ENCODE measurements at places on chromosomes 12 and 14.

DNA sequence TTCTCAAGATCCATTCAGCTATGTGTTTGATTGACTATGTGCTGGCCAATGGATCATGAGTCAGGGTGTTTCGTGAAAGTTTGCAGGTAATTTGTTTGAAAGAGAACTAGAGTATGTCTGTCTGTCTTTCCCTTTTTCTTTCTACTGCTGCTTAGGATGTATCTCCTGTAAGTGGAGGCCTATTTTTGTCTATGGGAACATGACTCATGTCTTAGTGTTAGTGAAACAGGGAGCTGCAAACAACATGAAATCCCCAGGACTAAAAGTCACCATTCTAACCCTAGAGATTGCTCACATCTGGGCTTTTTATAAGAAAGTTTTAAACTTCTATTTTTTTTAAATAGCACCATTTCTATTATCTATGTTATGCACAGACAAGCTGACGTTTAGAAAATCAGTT, 333.0 kb downstream of the CCER1 start:
- DNase-seq, result no peak

DNA sequence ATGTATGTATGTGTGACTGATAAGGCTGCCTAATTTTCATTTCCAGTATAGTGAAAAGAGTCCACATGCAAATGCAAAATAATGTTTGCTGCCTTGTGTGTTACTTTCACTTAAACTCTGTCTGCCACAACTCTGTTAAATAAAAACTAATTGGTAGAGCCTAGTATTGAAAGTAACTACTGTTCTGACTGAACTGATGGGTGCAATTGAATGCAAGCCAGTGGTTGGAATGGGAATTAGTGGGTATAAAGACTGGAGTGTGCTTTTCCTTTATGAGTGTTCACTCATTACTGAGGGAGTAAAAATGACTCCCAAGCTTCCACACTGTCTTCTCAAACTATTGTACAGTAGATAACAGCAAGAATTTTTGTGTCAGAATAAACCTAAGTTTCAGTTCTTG, 571.0 kb downstream of the TMTC2 start:
- DNase-seq, result no peak

DNA sequence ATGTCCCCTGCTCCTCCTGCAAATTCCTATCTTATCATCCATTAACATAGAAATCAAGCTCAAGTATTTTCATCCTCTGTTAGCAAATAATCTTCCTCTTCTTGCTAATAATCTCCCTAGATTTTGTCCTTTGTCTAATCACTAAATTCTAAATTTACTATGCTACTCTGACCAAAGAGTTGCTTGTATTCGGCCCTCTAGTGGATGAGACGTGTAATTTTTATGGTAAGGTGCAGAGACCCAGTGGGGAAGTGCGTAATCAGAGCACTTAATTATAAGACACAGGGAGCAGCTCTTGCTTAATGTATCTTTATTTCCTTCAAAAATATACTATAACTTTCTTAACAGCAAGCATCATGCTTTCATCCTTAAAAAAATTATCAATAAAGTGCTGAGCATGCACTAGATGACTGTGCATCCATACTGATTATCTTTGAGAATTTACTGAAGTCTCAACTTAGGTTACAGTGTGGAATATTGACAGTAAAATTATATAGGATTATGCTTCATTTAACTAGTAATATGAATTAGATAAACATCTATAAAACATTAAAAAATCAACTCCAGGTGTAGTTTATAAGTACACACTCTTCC, 212.6 kb downstream of the SLC16A7 start:
- DNase-seq, result no peak

DNA sequence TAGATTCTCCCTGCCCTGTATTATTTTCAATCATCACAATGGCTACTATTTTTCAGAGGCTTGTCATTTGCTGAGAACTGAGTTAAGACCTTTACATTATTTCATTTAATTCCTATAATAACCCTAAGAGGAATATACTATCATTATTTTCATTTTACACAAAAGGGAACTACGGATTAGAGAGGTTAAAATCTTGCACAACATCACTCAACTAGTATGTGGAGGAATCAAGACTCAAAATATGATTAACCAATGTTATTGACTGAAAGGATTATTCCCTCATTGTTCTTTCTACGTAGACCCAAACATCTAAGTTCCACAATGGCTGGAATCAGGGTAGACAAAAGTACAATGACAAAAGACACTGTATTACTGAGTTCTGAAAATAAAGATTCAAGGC, 45.0 kb downstream of the GPR65 start:
- no peak for DNase-seq

DNA sequence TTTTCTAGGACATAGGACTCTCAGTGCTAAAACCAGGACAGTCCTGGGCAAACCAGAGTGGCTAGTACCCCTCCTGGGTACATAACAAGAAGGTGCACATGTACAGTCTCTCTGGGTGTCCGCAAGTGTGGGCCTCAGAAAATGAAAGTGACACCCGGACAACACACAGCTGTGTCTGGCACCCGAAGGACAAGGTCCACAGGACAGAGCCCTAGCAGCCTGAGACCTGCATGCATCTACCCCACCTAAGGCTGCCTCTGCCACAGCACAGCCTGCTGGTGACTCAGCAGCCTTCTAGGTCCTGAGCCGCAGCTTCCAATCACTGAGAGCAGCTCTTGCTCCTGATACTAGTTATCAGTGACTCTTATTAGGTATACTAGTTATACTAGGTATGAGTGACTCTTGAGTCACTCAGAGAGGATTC, 784.1 kb upstream of the TBX3 start:
- DNase-seq, result no peak

DNA sequence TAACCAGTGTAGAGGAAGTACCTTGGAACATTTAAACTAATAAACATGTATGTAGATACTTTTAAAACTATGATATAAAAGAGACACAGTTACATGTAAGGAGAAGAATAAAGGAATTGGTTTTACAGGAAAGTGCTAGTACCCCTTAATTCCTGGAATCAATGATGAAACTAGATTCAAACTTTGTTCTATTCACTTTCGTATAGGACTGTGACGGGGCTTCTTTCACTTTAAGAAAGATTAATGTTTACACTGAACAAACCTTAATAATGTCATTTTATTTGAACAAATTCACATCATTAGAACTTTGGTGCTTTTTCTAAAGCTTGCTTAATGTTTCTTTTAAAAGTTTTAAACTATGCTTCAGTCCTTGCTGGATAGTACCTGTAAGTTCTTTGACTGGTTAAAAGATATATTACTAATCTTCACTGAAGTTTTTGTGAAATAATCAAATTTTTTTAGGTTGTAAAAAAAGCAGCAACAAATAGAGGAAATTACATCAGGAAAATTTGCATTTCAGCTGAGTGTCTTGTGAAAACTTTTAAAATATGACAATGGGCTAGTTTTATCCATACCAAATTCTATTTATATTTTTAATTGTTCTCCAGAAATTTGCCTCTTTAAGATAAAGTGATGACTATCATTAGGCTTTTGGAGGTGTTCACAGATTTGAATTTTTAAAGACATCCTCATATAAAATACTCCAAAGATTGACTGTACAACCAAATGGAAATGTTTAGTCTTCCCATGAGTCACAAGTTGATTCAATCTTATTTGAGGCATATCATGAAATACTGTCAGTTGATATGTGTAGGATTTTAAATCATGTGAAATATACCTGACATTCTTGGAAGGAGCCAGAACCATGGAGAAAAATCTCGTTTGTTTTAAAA, 36.2 kb downstream of the PAPOLA start:
- no peak for DNase-seq

DNA sequence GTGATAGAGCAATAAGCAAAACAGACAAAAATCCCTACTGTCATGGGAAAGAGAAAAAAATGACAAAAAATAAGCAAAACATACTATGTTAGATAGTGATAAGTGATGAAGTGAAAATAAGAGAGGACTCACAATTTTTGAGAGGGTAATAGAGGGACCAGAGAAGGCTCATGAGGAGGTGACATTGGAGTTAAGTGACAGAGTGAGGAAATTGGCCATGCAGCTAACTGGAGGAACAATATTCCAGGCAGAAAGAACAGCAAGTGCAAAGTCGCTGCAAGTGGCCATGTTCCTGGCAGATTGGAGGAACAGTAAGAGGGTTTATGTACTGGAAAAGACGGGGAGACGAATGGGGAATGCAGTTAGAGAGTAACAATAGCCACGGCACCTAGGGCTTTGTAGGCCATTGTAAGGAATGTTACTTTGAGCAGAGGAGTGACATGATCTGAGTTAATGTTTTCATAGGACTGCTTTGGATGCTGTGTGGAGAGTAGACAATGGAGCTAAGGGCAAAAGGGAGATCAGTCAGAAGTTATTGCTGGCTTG, 1.4 kb upstream of the SAV1 start:
- DNase-seq, result no peak

- no peak for DNase-seq
Observed at GRCh38 chr12:1911598-1912575, 6.6 kb downstream of the CACNA2D4 start.

DNA sequence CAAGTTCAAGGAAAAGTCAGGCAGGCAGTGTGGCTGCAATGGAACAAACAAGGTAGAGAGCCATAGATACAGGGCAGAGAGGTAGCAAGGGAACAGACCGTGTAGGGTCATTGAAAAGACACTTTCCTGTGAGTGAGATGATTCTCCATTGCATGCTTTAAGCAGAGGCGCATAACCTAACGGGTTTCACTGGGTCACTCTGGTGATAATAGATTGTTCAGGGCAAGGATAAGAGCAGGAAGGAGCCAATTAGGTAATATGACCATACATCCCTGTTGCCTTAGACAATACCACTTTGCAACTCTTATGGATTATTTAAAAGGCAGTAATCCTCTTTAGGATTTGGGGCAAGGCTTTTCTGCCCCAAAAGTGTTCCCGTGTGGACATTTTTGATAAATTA, 214.1 kb downstream of the PTPRO start:
- DNase-seq, result no peak

GRCh38 chr14:65791191-65791981, 378.9 kb downstream of the FUT8 start:
- no peak for DNase-seq

DNA sequence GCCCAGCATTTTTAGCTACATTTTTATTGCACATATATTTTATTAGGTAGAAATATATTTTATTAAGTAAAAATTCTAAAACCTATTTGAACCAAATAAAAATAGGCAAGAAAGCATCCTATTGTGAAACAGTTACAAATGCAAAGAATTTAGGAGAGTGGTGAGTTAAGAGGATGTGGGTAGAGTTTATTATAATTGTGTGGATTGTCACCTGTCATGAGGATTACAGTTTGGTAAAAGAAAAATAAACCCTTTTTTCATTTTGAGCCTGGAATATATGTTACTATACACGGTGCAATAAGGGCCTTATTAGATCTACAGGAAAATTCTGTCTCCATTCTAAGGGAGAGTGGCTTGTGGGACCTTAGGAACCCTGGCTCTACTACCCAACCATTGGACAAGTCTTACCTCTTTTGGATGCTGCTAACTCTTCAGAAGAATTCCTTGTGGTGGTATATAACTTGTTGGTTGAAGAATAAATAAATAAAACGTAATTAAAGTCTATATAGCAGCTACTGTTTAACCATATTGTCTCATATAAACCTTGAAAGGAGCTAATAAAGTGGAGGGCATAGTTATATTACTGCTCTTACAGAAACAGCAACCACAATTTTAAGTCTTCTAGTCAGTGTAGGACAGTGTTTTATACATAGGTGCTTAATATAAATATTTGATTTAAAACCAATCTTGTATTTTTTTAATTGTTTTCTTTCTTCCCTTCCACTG, 67.8 kb downstream of the FGD4 start:
- DNase-seq, result no peak

GRCh38 chr12:121181181-121181580, 28.7 kb upstream of the P2RX4 start:
- DNase-seq, result no peak

- DNase-seq, result no peak
Observed at GRCh38 chr12:67355428-67356379, 86.5 kb downstream of the CAND1 start.

DNA sequence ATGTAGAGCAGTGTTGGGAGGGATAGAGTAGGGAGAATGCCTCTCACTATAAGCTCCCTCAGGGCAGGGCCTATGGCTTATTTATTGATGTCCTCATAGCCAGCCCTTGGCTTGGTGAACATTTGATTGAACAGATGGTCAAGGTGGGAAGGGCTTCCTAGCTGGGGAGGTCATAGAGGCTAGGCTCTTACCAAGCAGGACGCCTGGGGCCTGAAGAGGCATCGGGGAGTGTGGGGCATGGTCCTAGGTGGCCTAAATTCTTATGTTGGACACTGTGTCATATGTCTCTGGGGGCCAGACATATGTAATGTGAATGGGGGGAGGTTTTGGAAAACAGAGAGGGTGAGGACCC, 17.9 kb upstream of the KRT86 start:
- no peak for DNase-seq

DNA sequence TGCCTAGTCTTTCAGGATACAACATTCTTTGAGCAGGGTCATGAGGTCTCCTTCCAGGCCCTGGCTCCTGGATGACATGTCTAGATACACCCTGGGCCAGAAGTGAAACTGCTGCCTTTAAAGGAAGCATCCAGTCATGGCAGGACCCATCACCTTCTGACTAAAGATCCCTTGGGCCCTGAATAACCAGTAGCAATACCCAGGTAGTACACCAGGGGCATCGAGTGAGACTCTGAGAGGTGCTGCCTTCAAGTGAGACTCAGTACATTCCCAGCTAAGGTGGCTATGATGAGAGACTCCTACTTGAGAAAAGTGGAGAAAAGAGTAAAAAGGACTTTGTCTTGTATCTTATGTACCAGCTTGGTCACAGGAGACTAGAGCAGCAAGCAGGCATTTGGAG, 23.5 kb downstream of the OR6C68 start:
- DNase-seq, result no peak

GRCh38 chr14:50093496-50093895, 22.9 kb downstream of the VCPKMT start:
- no peak for DNase-seq

- no peak for DNase-seq
Observed at GRCh38 chr12:16165506-16165905, 112.0 kb downstream of the SLC15A5 start.

- DNase-seq, result no peak
Observed at GRCh38 chr12:108849660-108850059, 7.7 kb downstream of the SSH1 start.

DNA sequence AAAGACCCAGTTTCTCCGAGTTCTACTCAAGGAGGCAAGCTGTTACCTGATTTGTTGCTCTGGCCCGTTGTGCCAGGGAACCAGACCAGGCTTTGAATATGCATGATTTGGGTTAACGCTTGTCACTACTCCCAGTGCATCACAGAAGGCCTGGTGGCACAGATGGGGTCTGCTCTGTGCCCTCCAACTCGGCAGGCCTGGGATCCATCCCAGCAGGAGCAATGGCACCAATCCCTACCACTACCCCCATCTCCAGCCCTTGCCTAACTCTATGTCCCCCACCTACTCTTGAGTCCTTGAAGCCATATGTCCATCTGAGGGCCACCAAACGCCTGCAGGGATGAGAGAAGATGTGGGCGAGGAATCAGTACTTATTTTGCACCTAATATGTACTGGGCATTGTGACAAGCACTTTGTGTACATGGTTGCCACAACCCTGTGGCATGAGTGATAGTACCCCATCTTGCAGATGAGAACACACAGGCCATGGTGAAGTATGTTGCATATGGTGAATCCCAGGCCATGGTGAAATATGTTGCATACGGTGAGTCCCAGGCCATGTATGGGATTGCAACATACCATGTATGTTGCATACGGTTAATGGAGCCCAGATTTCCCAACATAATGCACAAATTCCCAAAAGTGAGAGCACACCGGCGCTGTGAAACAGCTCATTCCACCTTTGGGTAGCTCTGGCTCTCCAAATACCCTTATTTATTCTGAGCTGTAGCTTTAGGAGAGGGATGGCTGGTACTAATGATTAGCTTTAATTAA, 102.7 kb downstream of the NTF3 start:
- DNase-seq, result no peak

- DNase-seq, result peak; percentile 50
Observed at GRCh38 chr12:57086493-57087009, 2.4 kb upstream of the NAB2 start.

Measured in stimulated activated CD4-positive, alpha-beta T cell treated with anti-CD3 and anti-CD28 coated beads, Interleukin-1b, Interleukin-23, amount 100 ng/mL, for 1 hour (primary cell).